ENCODE measurements at places on chromosomes 11 and 22.

- no peak for DNase-seq
Measured at GRCh38 chr22:45421349-45422055, 8.0 kb downstream of the RIBC2 start.

- DNase-seq, result no peak
Measured at GRCh38 chr11:62770778-62771143, 435 bp upstream of the TAF6L start.

DNA sequence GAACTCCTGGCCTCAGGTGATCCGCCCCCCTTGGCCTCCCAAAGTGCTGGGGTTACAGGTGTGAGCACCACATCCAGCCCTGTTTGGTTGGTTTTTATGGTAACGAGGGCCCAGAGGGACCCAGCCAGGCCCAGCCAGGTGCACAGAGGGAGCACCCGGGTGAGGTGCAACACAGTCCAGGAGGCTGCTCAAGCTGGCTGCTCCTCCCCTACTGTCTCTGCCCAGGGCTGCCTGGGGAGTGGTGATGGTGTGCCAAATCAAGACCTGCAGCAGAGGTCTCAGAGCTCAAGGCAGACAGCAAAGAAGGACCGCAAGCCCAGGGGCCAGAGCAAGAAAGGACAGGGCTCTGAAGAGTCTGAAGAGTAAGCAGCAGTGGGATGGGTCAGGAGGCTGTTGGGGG is 1.4 kb downstream of the TSGA10IP start:
- DNase-seq, result no peak

DNA sequence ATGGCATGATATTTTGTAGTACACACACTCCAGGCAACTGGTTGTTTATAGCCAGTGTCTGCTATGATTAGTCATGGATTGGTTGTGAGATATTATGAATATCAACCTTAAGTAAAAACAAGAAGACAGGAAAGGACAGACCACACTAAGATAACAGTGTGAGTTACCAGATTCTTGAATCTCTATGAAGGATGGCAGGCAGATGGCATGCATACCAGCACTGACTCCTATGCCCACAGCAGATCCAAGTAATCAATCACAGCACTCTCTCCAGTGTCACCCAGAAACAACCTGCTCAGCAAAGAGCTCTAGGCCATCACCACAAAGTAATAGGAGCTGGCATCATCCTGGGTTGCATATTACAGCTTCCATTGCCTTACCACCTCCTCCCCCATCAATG is 116.6 kb downstream of the GALNT18 start:
- no peak for DNase-seq

DNA sequence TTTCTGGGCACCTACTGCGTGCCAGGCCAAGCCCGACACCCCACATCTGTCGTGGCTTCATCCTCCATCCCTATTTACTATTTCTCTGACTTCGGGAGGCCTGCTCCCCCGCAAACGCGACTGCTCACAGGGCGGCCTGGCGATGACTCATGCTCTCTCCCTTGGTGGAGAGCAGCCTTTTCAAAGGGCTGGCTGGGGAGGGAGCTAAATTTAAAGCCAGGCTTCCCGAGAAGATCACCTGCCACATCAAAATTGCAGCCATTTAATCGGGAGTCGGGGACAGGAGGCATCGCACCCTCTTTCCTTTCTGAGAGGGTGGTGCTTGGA is 24.9 kb upstream of the SHISAL1 start:
- DNase-seq, result no peak

Data from activated CD4-positive, alpha-beta T cell treated with anti-CD3 and anti-CD28 coated beads for 4 hours (primary cell).